ENCODE measurements at places on chromosomes 16 and 17.

DNA sequence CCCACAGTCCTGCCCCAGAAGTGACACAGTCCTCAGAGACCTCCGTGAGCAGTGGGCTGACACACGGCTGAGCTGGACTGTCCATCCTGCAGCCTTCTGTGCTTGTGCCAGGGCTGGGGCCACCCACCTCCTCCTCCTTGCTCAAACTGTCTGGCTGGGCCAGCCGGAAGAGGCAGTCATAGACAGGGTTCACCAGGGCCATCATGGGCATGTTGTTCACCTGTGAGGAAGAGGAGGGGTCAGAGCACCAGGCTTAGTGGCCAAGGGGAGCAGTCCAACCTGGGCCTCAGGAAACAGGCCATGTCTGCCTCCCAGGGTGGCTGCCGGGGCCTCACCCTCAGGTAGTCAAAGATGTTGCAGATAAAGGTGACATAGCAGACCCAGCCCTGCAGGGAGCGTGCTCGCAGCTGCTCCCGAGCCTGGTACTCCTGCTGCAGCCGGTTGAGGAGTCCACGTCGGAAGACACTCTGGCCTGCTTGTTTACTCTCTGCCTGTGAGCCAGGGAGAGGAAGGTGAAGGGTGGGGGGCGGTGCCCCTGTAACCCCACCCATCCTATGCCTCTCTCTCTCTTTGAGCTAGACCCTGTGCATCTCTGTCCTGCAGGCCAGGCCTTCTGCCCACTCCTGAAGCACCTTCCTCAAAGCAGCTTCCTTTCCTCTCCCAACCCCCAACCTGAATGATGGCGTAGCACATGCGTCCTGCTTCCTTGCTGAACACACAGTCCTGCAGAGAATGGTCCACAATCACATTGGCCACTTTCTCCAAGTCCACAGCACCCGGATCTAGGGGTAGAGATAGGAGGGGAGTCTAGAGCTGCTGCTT, 3.4 kb downstream of the MIF4GD start:
- DNase-seq, result no peak

DNA sequence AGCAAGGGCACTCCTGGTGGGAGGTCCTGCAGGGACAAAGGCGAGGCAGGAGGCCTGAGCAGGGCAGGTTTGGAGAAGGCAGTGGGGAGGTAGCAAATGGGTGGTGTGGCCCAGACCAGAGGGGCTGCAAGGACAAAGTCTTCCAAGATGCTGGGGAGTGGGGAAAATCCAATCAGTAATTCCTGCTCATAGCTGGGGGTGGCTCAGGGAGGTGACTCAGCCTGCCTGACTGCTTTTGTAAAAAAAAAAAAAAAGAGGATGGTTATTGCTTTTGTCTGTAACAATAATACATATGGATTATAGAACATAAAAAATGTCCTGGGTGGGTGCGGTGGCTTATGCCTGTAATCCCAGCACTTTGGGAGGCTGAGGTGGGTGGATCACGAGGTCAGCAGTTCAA, 5.2 kb downstream of the IL34 start:
- DNase-seq, result no peak

GRCh38 chr16:73279451-73279850, 231.5 kb upstream of the ZFHX3 start:
- no peak for DNase-seq

GRCh38 chr17:35596530-35597233, 9.6 kb downstream of the AP2B1 start:
- DNase-seq, result no peak

GRCh38 chr17:75843577-75844529, at the start of gene UNC13D:
Gene UNC13D, minus strand, starts transcription at chr17:75844404. Its CDS starts 67 bp downstream, at chr17:75844337.
- no peak for DNase-seq

DNA sequence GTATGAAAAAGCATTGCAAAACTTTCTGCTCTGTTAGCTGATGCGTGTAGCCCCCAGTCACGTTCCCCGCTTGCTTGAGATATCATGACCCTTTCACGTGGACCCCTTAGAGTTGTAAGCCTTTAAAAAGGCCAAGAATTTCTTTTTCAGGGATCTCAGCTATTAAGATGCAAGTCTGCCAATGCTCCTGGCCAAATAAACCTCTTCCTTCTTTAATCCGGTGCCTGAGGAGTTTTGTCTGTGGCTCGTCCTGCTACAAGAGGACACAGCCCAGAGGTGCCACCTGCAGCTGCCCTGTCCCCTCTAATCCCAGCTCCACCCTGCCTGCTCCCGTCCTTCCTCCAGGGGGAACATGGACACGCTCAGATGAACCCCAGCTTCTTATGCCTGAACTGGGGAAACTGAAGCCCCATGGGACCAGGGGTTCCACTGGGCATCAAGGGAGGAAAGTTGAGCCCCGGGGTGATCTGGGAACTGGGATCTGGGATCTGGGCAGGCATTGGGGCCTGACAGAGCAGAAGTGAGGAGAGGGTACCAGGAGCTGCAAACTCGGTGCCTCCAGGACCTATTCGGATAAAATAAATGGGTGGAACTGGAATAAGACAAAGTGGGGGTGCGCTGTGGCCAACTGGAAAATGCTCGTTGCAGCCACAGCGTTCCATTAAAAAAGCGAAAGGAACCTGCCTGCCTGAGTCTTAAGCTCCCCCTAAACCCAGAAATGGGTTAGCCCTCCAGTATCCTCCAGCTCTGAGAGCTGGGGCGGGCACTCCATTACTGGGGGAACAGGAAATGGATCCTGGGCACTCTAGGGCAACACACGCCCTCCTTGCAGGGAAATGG, 19.7 kb downstream of the QPRT start:
- DNase-seq, result no peak

- no peak for DNase-seq
These were observed 4.8 kb downstream of the CDK5R1 start for GRCh38 chr17:32491371-32492263.

- DNase-seq, result no peak
These were observed 43.4 kb downstream of the HNF1B start for GRCh38 chr17:37701496-37701898.
